ENCODE measurements at places on chromosomes 6 and 20. TPM values are rescaled to one million over a fixed set of nuclear protein-coding genes. Genes with fewer than 3 reads are reported as not detected.

DNA sequence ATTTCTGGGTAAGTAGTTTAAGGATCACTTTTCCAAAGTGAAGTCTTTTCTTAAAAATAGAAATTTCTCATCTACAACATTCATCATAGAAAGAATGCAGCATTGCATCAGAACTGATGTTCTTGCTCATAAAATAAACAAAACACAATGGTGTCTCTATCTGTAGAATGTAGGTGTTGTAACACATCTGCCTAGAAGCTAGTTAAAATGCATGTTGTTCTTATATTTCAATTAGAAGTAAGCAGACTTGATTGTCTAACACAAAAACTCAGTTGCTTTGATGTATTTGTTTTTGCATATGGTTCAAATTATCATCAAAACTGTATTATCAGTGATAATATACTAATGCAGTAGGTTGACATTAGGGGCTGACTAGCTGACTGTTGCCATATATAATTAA lies 654.7 kb upstream of the FLRT3 start:
- no peak for DNase-seq
- no peaks in the 10 kb centered on the region for H3K27me3 ChIP-seq
- H3K4me3 ChIP-seq: no peak overlapping the region
- H3K4me1 ChIP-seq: no peaks in the 10 kb centered on the region
- H3K36me3 ChIP-seq: no peaks in the 10 kb centered on the region
- H3K27ac ChIP-seq: no peak overlapping the region

DNA sequence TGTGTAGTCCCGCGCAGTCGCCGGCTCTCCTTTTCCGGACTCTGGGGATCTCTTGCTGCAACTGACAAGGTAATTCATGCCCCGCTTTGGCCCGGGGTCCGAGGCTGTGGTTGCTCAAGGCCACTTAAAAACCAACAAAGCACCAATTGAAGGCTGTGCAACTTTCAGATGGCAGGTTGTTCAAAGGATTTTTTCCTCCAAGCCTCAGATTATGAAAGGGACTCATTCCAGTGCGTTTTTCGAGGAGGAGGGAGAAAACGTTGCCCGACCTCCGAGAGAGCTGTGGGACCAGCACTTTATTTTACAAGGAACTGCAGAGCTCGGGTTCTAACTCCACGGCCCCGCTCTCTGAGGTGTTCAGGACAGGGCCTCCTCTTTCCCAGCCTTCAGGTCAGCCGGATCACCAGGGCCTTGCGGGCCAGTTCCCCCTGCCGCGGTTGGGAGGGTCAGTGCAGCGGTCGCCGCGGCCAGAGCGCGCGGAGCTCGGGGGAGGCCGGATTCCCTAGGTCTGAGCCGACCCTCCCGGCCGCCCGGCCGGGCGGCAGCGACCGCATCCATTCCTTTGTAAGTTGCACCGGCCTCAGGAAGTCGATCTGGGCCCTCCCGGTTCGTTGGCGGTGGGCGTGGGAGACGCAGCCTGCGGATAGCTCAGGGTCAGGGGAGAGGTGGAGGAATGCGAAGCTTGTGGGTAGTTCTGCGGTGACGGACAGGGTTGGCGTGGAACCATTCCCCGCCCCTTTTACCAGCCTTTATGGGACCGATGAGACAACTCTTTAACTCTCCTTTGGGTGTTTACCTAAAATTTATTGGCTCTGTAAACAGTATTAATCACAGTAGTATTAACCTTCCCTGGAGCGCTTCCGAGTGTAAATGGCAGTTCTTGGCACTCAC lies 1.6 kb downstream of the UTRN start:
- DNase-seq: peak; percentile 18
- H3K4me1 ChIP-seq: peaks cover 19% of the 10 kb centered on the region
- no peak overlapping the region for H3K27ac ChIP-seq
- H3K27me3 ChIP-seq: no peaks in the 10 kb centered on the region
- H3K36me3 ChIP-seq: peaks cover 2% of the 10 kb centered on the region

CGA gene
- not detected for total RNA-seq

ZNF334 gene
- total RNA-seq: 0.59 TPM

PLCB4 gene
- total RNA-seq: not detected

TRERF1 gene
- total RNA-seq: 34.6 TPM

DNA sequence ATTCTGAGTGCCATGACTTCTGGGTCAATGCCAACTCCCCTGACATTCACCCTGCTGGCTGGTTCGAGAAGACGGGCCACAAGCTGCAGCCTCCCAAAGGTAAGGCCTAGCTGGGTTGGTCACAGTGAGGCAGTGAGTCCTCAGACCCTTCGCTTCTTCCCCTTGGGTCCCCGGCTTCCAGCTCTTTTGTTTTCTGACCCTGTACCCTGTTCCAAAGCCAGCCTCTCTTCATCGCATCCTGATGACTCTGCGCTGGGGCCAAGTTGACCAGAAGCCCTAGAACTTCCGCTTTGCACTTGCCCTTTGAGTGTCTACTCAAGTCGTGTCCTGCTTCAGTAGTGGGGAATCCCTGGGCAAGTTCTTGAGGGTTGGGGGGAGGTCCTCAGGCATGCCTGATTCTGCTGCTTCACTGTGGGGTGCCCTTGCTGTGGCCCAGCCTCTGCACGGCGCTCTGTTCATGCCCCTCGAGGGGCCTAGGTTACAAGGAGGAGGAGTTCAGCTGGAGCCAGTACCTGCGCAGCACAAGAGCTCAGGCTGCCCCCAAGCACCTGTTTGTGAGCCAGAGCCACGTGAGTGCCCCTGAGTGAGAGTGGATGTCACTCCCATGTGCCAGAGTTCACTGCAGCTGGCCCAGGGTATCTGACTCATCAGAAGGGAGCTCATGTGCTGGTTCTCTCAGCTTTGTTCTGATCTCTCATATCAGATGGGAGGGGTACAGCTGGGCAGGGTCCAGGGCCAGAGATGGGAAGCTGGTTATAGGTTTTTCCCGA lies 23.0 kb downstream of the L3MBTL1 start:
- no peak for DNase-seq
- no peaks in the 10 kb centered on the region for H3K36me3 ChIP-seq
- no peaks in the 10 kb centered on the region for H3K27me3 ChIP-seq

GRCh38 chr20:34982270-34983088 lies 26.8 kb downstream of the MYH7B start:
- H3K36me3 ChIP-seq: no peaks in the 10 kb centered on the region
- no peak overlapping the region for H3K4me3 ChIP-seq
- no peaks in the 10 kb centered on the region for H3K4me1 ChIP-seq
- DNase-seq: no peak
- no peaks in the 10 kb centered on the region for H3K27me3 ChIP-seq

GRCh38 chr20:5177071-5177470 lies 50.3 kb downstream of the CDS2 start:
- no peak overlapping the region for H3K4me3 ChIP-seq
- no peak for DNase-seq
- H3K27me3 ChIP-seq: no peaks in the 10 kb centered on the region
- peaks cover 39% of the 10 kb centered on the region for H3K36me3 ChIP-seq
- H3K27ac ChIP-seq: no peak overlapping the region

RNF182 gene
- total RNA-seq: not detected

DNA sequence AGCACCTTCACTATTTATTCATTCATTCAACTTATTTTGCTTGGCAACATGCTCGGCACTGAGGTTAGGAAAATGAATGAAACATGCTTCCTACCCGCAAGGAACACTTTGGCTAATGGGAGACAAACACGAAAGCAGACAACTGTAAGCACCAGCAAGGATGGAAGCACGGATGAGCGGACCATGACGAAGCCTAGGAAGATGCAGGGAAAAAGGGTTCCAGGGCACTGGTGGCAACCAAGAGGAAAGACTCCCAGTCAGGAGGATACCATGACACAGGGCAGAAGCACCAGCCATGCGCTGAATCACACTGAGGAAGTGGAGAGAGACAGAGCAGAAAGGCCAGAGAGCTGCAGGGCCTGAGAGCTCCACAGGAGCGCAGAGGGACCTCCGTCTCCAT lies 9.8 kb downstream of the PDE10A start:
- H3K27me3 ChIP-seq: no peaks in the 10 kb centered on the region
- H3K4me3 ChIP-seq: no peak overlapping the region
- no peaks in the 10 kb centered on the region for H3K4me1 ChIP-seq
- H3K36me3 ChIP-seq: no peaks in the 10 kb centered on the region
- no peak overlapping the region for H3K27ac ChIP-seq
- no peak for DNase-seq

MOXD1 gene
- not detected for total RNA-seq

ADGRF5 gene
- total RNA-seq: not detected

GRCh38 chr6:111687652-111688051 lies 82.0 kb upstream of the TRAF3IP2 start:
- no peak overlapping the region for H3K4me3 ChIP-seq
- H3K27ac ChIP-seq: no peak overlapping the region
- H3K27me3 ChIP-seq: no peaks in the 10 kb centered on the region
- H3K4me1 ChIP-seq: peaks cover 34% of the 10 kb centered on the region

- no peak for DNase-seq
- H3K4me3 ChIP-seq: no peak overlapping the region
- H3K27ac ChIP-seq: no peak overlapping the region
- H3K4me1 ChIP-seq: peaks cover 3% of the 10 kb centered on the region
Measured at GRCh38 chr6:125802383-125802782, 11.6 kb downstream of the NCOA7 start.

GRCh38 chr6:105825210-105825609 lies 260.9 kb upstream of the PRDM1 start:
- no peaks in the 10 kb centered on the region for H3K4me1 ChIP-seq
- H3K27me3 ChIP-seq: no peaks in the 10 kb centered on the region
- no peak overlapping the region for H3K4me3 ChIP-seq
- no peaks in the 10 kb centered on the region for H3K36me3 ChIP-seq

DNA sequence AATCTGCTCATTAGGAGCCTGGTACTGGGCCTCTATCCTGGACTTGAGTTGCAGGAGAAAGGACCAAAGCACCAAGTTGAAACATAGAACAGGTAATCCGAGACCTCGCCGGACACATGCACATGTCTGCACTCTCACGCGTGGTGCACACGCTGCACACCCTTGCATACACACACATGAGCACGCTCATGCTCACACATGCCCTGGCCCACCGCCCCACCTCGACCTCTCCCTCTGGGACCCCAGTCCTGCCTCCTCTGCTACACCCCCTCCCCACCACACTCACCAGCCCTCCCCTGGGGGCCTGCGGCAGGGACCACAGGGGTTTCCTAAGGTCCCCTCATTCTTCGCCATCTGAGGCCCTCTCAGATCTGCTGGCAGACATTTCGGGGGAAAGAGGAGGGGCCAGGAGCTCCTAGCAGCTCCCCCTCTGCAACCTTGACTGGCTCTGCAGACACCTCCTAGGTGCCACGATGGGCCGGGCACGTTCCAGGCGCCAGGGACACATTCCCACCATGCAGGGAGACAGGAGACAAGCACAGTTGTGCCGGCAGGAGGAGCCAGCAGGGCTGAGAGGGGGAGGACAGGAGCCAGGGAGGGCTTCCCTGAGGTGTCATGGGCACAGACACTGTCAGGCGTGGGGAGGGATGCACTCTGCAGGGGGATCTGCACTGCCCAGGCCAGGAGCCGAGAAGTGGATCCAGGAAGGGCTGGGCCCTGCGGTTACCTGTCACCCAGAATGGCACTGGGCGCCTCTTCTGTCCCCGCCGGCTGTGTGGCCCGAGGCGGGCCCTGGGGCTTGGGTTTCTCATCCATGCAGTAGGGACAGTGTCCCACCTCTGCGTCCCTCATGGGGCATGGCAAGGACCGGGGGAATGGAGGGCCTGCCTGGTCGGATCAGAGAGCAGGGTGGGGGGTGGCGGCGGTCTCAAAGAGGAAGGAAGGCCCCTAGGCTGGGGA lies 25.6 kb upstream of the LSM14B start:
- no peak for DNase-seq
- no peaks in the 10 kb centered on the region for H3K4me1 ChIP-seq
- no peak overlapping the region for H3K27ac ChIP-seq
- H3K4me3 ChIP-seq: no peak overlapping the region
- H3K27me3 ChIP-seq: no peaks in the 10 kb centered on the region

- H3K36me3 ChIP-seq: peaks cover 2% of the 10 kb centered on the region
- peaks cover 10% of the 10 kb centered on the region for H3K4me1 ChIP-seq
- no peaks in the 10 kb centered on the region for H3K27me3 ChIP-seq
- no peak for DNase-seq
Measured at GRCh38 chr6:13281686-13282085, 46.7 kb downstream of the TBC1D7 start.

- H3K4me3 ChIP-seq: no peak overlapping the region
- H3K36me3 ChIP-seq: peaks cover 11% of the 10 kb centered on the region
- H3K27me3 ChIP-seq: no peaks in the 10 kb centered on the region
- peaks cover 87% of the 10 kb centered on the region for H3K4me1 ChIP-seq
Measured at GRCh38 chr20:51493346-51493791, 49.1 kb downstream of the NFATC2 start.

DNA sequence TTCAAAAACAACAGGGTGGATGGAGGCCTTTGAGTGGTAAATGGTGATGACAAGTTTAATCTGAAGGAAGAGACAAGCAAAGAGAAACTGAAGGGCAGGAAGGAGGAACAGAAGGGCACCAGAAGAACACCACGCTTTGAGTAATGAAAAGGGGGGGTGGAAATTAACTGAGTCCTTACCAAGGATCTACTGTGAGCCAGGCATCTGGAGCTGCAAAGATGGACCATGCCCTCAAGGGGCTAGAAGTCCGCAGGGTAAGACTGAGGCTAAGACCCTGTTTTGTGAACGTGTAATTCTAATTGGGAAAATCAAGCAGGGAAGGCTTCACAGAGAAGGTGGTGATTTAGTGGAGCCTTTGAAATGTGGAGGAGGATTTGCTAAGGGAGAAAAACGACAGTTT lies 1.6 kb downstream of the NDRG3 start:
- no peak for DNase-seq
- H3K27me3 ChIP-seq: no peaks in the 10 kb centered on the region
- no peaks in the 10 kb centered on the region for H3K36me3 ChIP-seq
- H3K4me1 ChIP-seq: peaks cover 17% of the 10 kb centered on the region
- no peak overlapping the region for H3K4me3 ChIP-seq

DNA sequence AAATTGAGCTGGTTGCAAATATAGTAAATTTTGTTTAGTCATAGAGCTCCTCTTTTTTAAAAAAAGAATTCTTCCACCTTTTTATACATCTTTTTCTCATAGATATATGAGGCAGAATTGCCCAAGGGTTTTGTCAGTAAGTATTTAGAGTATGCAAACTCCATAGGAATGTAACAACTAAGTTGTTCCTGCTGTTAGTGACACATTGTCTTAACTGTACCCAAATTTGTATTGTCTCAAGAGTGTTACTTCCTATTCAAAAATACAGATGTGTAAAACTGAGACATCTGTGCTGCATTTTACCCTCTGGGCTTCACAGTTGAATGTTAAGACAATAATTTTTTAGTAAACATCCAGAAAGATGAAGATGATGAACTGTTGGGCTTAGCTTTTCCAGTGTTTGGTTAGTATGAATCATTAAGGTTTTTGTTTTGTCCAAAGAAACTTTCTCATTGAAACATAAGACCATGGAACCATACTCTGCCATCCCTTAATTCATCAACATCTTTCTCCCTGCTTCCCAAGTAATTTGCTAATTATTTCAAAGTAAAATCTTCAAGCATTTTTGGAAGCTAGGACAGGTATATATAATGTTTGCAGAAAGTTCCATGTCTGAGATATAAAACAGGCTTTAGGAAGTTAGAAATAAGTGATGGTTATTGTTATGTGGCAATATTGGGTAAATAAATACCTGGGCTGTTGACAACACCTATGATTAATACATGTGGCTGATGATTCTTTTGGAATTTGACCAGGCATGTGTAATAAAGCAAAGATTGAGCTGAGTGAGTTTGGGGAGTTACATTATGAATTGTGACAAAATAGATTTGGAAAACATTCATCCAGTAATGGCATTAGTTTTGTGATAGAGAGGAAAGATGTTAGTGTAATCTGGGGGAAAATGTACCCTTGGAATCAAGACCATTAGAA lies 11.2 kb downstream of the OGFRL1 start:
- no peak overlapping the region for H3K27ac ChIP-seq
- H3K4me3 ChIP-seq: no peak overlapping the region
- H3K36me3 ChIP-seq: peaks cover 62% of the 10 kb centered on the region
- H3K4me1 ChIP-seq: no peaks in the 10 kb centered on the region
- no peak for DNase-seq
